ENCODE measurements at places on chromosomes 12 and 14.

DNA sequence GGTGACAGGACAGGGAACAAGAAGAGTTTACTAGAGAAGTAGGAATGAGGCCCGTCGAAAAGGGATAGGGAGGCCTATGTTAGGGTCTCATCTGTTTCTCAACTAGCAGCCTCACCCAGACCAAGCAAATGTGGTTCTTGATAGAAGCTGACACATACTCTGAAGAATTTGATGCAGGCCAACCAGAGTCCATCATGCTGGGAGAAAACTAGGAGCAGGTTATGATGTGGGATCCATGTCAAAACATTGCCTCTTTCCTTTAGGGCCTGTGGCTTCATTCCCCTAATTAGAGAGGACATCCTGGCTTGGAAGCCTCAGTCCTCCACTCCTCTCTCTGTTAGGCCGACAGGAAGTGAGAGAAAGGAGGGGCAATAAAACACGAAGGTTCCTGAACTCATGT, 122.8 kb downstream of the NTF3 start:
- no peak for DNase-seq

GRCh38 chr12:7645395-7646177, 20.1 kb downstream of the APOBEC1 start:
- DNase-seq, result peak; percentile 51

DNA sequence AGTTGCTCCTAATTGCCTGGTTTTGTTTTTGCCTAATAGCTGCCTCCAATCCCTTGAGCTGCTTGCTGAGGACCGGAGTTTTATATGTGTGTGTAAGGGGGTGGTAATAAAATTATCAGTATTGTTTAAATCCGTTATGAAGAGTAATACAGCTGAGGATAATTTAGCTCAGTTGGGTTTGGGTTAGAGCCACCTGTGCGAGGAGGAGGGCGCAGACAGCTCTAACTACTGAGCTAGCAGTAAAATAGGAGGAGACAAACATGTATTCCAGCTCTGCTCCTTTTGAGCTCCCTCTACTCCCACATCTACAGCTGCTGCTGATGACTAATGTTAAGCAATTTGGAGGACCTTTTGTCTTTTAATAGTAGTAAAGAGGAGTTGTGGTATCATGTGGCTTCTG, 61.5 kb downstream of the SPATS2 start:
- DNase-seq, result no peak

- DNase-seq, result no peak
Observed at GRCh38 chr14:74843653-74844052, 32.3 kb downstream of the PROX2 start.

GRCh38 chr12:25958428-25959070, at the start of gene RASSF8:
Gene RASSF8 (plus strand): TSS chr12:25958682. CDS start chr12:26055344, 96,662 bp downstream.
- peak; percentile 75 for DNase-seq

DNA sequence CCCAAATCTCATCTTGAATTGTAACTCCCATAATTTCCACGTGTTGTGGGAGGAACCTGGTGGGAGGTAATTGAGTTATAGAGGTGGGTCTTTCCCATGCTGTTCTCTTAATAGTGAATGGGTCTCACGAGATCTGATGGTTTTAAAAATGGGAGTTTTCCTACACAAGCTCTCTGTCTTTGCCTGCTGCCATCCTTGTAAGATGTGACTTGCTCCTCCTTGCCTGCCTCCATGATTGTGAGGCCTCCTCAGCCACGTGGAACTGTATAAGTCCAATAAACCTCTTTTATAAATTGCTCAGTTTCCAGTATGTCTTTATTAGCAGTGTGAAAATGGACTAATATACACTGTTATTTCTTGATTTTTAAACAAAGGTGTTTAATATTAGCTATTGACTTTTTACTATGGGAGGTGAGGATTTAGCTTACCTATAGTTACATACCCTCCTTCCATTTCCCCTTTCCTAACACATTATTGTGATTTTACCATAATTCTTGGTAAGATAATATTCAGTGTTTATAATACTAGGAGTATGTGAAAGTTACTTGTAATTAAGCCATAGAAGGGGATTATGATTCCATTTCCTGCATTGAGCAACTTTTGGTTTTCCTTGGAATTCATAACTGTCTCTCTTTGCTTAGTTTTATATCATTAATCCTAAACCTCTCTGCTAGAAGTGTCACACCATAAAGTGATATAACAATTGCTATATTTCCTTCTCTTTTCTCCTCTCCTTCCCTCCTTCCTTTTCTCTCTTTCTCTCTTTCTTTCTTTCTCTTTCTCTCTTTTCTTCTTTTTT, 151.0 kb upstream of the KRAS start:
- no peak for DNase-seq

DNA sequence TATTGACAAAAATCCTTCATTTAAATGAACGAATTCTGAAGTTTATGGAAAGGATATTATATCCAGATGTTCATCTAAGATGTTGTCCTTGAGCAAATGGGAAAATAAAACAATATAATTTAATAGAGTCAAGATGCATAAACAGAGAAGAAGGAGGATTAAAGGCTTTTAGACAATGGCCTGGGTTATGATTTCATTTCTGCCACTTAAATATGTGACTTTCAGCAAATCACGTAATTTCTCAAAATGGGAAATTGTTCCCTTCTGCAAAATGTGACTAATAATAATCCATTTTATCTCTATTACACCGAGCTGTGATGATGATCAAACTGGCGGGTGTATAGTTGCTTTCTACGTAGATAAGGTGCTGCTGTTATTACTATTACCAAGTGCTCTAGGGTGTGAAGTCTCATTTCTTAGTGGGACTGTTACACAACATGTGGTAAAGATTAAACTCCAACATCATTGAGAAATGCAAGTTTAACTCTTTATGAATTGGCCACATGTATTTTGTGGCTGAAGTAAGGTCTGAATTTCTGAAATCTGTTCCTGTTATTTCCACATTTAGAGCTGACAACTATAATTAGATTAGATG, 157.0 kb downstream of the MYRFL start:
- no peak for DNase-seq

DNA sequence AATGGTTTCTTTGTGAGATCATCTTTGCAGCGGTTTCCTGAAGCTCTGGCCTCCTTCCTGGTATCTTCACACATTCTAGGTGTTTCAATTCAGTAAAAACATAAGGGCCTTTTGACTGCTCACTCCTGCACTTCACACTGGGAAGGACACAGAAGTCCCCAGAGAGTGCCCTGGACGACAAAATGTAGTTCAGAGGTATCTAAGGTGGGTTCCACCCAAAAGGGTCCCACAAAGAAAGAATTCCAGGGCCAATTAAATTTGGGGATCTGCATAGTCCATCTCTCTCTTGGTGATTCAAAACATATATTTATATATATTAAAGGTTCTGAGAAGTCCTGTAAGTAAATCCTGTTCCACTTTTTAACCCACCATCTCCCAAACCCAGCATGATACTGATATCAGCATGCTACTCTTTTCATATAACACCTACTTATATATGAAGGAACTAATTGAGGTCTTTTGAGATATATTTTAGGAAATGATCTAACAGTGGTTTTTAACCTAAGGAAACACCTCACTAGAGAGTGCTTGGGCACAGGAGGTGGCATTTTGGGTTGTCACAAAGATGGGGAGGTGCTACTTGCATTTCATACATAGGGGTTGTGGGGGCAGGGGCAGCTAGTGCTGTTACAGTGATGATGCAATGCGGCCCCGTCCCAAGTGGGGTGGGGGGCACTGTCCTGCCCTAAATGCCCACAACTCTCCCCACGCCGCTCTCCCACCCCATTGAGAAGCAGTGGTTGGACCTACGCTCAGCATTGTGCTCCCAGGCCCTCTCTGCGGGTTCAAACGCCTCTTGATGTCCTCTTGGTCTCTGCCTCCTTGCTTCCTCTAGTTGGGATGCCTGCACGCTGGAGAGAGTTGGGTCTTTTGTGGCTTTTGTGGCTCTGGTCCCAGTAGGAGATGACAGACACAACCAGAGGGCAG, 109.4 kb downstream of the ARF6 start:
- no peak for DNase-seq

GRCh38 chr12:40921563-40922163, 229.4 kb downstream of the CNTN1 start:
- DNase-seq, result no peak

- no peak for DNase-seq
Observed at GRCh38 chr12:96233939-96234461, 39.8 kb downstream of the ELK3 start.

DNA sequence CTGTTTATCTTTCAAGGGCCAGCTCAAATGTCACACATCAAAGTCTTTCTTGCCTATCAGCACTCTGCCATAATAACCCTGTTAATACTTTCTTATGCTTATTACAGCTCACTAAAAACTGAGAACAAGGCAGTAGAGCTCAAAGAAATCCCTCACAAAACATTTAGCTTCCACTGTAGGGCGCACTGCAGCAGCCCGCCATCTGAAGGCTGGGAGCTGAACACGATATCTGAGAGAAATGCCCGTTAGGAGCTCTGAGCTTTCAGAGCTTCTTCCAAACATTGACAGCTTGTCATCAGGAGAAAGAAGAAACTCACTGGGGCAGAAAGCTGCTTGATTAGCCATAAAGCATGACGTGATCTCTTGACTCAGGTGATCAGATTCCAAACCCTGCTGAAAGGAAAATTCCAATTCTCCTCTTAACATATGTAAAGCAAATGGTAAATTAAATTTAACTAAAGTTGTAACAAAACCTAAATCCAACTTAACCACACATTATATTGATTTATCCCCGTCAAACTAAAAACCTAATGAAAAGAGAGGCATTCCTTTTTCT, 175.7 kb downstream of the C12orf50 start:
- no peak for DNase-seq

DNA sequence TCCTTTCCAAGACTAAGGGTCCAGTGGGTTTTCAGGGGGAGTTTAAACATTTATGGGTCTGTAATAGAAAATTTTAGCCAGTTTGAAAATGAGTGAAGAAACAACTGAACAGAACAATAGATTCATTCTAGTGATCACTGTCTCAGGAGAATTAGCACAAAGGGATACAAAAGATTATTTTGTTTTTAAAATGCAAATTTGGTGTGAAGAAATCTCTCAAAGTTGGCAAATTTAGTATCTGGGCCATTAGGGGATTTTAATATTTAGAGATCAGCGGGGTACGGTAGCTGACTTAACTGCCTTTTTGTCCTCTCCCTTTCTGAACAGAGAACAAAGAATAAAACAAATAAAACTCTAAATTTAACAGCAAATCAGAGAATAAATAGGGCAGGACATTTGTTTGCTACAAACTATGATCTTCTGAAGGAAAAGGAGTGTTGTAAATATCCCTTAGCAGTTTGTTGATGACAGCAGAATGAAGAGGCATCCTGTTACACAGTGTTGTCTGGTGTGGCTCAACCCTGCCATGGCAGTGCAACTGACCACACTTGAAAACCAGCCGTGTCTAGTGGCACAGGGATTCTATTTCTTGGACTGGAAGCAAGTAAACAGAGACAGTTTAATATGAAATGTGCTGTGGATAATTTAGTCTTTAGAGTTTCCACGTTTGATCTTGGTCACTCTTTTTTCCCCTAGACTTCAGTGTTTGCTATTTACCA, 46.3 kb upstream of the LRTM2 start:
- DNase-seq, result no peak

DNA sequence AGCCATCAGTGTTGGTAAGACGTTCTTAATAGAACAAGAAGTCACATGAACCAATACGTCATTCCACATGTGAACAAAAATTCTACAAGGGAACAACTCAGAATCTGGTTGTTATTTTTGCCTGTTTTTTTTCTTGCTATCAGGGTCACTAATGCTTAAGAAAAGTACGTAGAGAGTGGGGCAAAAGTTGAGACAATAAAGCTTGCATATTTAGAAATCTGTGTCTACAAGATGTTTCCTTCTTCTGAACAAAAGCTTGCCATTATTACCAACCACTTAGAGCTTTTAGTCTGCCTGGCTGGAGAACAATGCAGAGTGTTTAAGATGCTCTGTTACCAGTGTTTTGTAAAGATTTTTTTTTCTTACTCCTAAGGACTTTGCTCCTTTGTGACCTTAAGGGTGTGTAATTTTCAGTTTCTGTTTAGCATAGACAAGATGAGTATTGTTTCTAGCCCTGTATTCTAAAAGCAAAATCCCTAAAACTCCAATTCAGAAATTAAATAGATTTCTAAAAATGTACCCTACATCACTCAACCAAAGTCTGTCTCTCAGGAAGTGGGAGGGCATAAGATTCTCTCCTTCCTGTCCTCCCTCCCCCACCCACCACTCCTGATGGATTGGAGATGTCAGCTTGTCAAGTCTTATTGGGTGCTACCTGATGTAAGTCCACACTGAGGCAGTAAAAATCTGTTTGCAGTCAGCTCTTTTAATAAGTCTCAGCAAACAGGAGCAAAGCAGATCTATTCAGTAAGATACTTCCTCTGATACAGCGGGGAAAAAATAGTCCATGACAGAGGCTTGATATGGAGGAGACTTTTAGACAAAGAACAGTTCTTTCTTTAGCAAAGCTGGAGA, 267.6 kb downstream of the GRIN2B start:
- DNase-seq, result no peak

- no peak for DNase-seq
Observed at GRCh38 chr12:111311011-111311410, 57.9 kb downstream of the PHETA1 start.

- DNase-seq, result no peak
Observed at GRCh38 chr14:64683264-64683663, 21.0 kb upstream of the PLEKHG3 start.

GRCh38 chr12:99476956-99477355, 170.6 kb upstream of the GARIN6 start:
- DNase-seq, result no peak

DNA sequence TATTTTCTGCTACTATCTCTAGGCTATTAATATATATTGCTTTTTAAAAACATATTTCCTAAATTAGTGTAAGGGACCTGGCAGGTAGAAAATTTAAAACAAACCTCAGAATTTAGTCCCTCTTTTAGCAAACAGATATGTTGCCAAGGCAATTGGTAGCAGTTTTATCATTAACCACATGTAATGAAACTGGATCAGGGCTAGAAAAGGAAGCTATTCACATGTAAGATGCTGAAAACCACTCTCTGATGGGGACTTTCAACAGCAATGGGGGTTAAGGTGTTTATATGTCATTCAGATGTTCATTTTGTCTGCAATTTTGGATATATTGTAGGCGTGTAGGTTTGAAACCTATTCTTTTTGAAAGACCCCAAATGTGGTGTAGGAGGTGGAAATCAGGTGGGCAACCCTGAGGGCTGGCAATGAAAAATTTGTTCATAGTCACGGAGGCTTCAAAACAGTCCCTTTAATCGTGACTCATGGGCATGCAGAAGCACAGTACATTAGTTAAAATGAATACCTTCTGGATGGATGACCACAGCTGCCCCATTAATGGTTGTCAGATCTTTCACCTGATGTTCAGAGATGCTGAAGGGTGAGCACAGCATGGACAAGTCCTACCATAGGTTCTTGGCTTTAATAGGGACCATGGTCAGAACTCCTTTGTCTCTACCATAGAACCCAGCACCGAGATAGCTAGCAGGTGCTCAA, 5.9 kb upstream of the PKP2 start:
- no peak for DNase-seq

- DNase-seq, result no peak
Observed at GRCh38 chr14:65492266-65492665, 79.7 kb downstream of the FUT8 start.
